ENCODE measurements at places on chromosomes 3 and 15.
A peak's percentile ranks its signal among the peaks of the same experiment; 100 is the strongest.

- DNase-seq, result no peak
Observed at GRCh38 chr3:167958141-167958540, 137.6 kb downstream of the GOLIM4 start.

GRCh38 chr3:112047264-112047663, 12.7 kb downstream of the TMPRSS7 start:
- DNase-seq, result no peak

- DNase-seq, result no peak
Observed at GRCh38 chr3:167749209-167749608, 13.7 kb downstream of the SERPINI1 start.

- DNase-seq, result no peak
Observed at GRCh38 chr15:60346653-60347052, 51.1 kb downstream of the ANXA2 start.

GRCh38 chr3:170734043-170734734, 135.8 kb downstream of the RPL22L1 start:
- no peak for DNase-seq

- DNase-seq, result no peak
Observed at GRCh38 chr3:141360888-141361598, 7.3 kb upstream of the ZBTB38 start.

DNA sequence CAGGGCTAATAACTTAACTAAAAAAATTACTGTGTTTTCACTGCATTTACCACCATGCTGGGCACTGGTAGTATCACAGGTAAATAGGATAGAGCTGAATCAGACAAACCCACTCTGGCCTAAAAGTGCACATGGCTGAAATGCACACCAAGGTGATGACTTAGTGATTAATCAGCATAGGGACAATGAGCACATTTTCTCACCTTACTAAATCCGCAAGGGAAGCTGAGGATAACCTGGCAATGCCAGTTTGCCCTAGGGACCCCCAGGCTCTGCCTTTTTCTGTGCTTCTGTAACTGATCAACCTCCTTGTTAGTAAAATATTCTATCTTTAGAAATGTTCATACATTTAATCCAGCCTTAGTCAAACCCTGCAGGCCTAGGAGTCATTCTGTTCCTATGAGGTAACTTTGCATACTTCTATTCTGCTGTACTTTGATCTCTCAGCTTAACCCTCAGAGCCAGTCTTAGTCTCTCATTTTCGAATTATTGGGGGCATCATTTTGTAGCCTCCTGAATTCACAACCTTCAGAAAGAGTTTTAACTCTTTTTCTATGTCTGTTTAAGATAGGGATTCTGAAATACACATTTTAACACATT, 562.9 kb upstream of the KCNMB2 start:
- DNase-seq, result no peak

DNA sequence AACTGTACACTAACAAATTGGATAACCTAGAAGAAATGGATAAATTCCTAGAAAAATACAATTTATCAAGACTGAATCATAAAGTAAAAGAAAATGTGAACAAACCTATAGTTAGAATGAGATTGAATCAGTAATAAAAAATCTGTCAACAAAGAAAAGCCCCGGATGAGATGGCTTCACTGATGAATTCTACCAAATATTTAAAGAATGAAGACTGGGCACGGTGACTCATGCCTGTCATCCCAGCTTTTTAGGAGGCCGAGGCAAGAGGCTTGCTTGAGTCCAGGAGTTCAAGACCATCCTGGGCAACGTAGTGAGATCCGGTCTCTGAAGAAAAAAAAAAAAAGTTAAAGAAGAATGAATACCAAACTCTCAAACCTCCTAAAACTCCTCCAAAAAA, 17.7 kb upstream of the AP4E1 start:
- DNase-seq, result no peak

- no peak for DNase-seq
Observed at GRCh38 chr3:73072634-73073033, 11.2 kb downstream of the EBLN2 start.

GRCh38 chr3:63679186-63679585, 26.7 kb downstream of the SNTN start:
- DNase-seq, result no peak

DNA sequence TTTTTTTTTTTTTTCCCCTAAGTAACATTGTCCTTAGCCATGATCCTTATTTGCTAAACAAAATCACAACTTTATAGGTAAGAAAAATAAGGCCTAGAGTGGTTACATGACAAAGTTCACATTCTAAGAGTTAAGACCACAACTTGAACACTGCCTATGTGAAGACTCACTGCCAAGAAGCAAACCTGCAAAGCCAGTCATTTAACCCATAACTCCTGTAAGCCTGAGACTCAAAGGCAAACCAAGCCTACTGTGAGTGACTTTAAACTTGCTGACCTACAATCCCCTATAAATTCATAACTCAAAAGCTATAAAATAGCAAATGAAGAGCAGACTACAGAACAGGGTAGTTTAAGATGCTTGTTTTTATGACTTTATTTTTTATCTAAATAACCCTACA, 12.9 kb upstream of the ANKRD28 start:
- DNase-seq, result no peak

DNA sequence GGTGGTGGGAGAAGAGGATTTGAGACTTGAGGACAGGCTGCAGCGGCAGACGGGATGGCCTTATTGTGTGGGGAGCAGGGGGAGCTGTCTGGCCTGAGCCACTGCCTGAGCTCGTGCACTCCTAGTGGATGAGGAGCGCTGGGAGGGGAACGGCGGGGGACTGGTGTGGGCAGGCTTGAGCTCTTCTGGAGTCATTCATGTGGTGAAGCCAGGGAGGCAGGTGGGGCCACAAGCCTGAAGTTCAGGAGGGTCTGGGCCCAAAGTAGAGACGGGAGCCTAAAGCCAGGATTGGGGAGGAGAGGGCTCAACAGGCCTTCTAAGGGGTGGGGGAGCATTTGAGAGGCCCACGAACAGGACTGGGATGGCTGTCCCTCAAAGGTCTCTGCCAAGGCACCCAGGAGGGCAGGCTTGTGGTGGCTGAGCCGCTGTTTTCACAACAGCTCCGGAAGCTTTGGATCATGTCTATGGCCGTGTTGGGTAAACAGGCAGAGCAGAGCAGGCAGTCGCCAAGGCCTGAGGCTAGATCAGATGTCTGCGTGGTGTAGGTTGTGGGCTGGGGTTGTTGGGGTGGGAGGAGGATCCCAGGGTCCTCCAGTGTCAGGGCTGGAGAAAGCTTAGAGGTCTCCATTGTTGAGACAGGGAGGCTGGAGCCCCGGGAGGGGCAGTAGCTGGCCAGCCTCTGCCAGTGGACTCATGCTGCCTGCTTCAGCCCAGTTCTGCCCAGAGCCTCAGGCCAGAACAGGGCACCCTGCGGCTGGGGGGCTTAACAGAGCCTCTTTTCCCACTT, 8.2 kb downstream of the PRKCD start:
- no peak for DNase-seq

DNA sequence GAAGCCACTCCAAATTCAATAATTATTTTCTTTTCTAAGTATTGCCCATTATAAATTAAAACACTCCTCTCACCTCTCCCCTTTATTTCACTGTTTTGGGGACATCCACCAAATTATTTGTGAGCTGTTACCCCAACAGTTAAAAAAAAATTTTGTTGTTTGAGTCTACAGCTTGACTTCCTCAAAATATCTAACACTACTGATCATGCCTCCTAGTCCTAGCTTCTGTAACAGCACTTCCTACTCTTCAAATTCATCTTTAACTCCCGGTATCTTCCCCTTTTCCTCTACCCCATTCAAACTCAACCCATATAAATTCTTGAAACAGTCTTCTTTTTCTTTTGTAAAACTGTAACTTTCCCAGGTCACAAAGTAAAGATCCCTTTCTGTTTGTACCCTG, 15.9 kb downstream of the PARL start:
- no peak for DNase-seq

GRCh38 chr3:42651248-42652091, 2.0 kb upstream of the ZBTB47 start:
- DNase-seq, result no peak

DNA sequence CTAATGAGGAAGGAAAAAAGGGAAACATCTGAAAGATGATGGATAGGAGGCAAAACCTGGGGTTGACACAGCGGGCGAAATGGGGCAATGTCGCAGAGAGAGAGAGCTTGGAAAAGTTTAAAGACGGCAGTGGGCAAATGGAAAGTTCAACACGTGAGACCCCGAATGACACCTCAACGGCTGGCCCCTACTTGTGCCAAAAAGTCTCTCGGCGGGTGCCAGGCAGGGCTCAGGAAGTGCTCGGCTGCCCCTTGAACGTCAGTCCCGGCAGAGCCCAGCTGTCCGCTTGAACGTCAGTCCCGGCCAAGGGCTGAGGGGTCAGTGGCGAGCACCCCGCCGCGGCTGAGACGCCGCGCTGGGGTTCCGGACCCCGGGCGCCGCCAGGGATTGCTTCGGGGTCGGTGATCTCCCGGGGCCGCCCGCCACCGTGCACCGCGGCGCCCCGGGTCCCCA, 658 bp downstream of the EOGT start:
- peak; percentile 28 for DNase-seq

DNA sequence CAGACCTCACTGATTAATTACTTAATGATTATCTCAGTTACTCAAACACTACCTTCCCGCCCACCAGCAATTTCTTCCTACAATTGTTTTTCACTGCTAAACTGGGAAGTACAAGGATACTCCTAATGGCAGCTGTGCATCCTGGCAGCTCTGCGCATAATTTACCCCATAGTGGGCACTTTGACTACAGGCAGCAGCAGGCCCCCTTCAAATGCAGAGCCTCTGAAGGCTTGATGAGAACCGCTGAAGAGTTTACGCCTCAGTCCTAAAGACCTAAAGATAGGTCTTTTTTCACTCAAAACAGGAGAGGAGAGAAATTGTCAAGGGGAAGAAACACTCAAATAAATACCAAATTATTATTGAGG, 10.7 kb downstream of the CCDC32 start:
- DNase-seq, result no peak

GRCh38 chr3:138439646-138440045, 5.2 kb downstream of the ESYT3 start:
- DNase-seq, result no peak

- DNase-seq, result no peak
Observed at GRCh38 chr3:28859897-28860296, 421.0 kb upstream of the RBMS3 start.

GRCh38 chr3:280681-281080, 84.1 kb downstream of the CHL1 start:
- no peak for DNase-seq

GRCh38 chr15:59313641-59314332, 58.9 kb downstream of the MYO1E start:
- no peak for DNase-seq

DNA sequence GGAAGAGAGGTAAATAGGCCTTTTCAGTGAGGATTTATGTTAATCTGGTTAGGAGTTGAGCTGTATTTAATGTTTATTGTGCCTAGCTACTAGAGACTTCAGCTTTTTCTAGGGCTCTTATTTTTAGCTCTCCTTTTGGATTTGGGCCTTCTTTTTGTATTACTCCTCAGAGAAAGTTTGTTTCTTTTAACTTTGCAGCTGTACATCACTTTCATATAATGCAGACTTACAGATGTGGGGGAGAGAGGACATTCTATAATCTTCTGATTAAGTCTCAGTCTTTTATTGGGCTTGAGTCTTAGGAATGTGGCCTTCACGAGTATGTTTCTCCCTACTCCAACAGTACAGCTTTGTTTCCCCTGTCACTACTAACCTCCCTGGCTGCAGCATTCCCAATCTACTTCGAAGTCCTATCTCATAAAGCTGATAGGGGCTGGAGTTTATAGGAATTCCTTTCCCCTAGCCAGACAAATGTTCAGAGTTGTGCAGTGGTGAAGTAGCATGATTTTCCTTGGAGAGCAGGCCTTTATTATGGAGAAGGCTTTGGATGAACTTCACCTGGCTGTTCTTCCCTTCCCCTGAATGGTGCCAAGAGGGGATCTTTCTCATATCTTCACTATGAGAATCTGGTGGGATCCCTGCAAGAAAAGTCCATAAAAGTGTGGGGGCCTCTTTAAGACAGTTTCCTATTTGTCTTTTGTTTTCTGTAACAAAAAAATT, 82.2 kb upstream of the CBLB start:
- no peak for DNase-seq

- DNase-seq, result no peak
Observed at GRCh38 chr3:29554566-29554965, 273.7 kb downstream of the RBMS3 start.

DNA sequence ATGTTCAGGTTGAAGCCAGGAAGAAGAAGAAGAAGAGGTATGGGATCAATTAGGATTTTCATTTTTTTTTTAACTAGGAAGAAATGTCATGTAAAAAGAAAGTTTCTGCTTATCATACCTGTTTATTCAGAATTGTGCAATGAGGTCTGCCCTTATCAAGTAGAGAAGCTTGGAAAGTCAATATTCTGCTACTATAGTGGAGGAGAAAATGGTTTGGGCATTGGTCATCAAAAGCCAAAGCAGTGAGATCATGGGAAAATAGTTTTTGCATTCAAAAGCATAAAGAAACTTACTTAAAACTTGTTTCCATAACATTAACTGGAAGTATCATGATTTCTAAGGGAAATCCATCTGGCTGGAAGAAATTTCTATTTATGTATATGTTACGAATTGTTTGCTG, 1239.2 kb downstream of the NSUN3 start:
- no peak for DNase-seq

GRCh38 chr3:79368403-79368802, 399.4 kb downstream of the ROBO1 start:
- DNase-seq, result no peak

DNA sequence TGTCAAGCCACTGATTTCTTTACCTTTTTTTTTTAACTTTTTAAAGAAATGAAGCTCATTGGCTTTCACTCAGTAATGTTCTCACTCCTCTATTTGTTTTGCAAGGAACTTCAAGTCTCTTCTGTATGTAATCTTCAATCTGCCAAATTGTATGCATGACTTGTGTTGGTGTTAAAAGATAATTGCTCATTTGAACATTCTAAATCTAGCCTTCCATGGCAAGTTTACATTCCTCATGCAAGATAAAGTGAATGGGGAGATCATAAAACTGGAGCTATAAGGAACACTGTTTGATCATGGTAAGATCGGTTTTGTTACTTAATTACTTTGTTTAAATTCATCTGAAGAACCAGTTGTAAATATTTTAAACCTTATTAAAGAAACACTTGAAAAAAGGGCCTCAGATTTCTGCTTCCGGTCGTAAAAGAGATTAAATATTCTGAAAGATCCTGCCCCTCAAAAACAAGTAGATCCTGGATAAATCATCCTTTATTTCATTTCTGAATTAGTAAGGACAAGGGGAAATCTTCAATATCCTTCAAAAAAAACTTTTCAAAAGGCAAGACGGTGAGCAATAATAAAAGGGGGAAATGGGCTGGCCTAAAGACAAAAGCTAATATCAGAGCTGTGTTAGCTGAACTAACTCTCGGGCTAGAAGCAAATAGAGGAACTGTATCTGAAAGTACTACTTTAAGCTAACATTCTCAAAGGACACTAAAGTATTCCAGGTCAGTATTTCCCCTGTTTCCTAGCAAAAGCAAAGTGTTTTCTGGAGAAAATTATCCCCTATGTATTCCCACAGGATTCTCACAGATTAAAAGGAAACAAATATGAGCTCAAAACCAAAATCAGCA, 107.0 kb upstream of the ATP11B start:
- no peak for DNase-seq

- DNase-seq, result no peak
Observed at GRCh38 chr3:88408935-88409334, 259.2 kb downstream of the C3orf38 start.
